ENCODE measurements at places on chromosomes 12 and 14.

DNA sequence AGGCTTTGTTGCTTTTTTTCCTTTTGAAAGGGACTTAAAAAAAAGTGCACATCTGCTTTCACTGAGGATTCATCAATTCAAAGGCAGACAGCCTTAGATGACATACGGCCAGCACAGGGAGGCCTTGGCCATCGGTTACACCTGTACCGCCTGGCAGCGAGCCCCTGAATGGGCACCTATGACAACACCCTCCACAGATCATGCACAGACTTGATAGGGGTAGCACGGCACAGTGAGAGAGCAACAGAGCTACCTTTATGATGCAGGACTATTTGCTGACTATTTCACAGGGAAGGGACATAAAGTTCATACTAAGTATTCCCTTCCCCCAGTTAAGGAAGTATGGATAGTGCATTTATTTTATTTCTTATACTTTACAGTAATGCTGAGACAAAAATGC, 137.9 kb upstream of the ARID2 start:
- DNase-seq = no peak

DNA sequence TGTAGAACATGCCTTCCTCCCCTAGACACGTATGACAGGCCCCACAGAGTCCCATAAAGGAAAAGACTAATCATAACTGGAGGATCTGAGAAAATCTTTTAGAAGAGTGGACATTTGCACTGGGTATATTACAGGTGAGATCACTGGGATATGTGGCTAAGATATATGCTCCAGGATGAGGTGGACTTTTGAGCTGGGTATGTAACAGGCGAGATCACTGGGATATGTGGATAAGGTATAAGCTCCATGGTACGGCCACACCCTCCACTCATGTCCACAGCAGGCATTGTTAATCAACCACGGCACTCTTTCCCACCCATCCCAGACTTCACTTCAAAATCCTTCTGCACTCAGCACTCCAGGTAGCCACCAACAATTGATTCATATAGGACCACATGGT, 34.1 kb downstream of the CLMN start:
- no peak for DNase-seq

- no peak for DNase-seq
Observed at GRCh38 chr12:101691503-101692096, 5.8 kb upstream of the CHPT1 start.

DNA sequence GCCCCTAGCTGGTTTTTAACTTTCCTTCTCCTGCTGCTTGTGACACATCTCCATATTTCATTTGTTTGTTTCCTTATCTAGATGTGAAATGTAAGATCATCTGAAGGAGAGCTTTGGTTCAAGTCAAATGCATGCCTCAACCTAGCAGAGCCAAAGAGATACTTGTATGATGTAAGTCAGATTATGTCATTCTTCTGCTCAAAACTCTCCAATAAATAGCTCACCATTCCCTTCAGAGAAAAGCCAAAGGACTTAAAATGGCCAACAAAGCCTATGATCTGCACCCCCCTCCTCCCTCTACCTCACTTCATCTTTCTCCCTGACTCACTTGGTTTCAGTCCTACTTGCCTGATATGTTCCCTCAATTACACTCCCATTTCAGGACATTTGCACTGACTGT, 68.1 kb downstream of the COX16 start:
- DNase-seq = no peak

DNA sequence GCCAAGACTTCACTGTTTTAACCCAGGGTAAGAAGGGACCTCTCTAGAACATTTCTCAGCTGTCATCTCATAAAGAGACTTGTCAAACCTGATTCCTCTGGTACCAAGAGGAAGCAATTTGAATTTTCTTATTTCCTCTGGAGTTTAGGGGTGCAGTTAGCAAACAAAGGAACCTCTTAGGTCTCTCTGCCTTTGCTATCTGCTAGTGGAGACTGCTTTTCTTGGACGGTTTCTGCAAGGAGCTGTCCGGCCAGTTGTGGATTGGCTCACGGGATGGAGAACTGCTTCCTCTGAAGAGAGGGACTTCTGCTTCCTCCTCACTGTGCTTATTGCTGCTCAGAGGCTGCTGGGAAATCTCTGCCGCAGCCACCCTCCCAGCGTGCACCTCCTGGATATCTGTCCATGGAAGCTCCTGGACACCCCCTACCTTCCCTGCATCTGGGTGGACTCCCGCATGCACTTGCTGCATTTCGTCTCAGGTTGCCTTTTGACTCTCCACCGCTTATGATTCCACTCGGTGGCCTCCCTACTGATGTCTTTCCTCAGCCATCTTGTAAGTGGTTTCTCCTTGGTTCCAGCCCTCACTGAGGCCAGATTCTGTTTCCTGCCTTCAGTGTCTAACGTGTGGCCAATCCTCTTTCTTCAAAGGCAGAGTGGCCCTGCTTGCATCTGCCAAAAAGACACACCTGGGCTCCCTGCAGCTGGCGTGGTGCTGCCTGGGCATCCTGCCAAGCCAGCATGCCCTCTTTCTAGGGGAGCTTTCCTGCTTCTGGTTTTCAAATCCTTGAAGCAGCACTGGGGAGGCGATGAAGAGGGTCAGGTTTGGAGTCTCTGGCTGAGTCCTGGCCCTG, 187.3 kb downstream of the CHST11 start:
- DNase-seq = no peak

All from NCI-H1694 (cell line).